ENCODE measurements at places on chromosomes 2 and 18.

GRCh38 chr2:195647302-195647701, 9.7 kb upstream of the SLC39A10 start:
- DNase-seq, result no peak

DNA sequence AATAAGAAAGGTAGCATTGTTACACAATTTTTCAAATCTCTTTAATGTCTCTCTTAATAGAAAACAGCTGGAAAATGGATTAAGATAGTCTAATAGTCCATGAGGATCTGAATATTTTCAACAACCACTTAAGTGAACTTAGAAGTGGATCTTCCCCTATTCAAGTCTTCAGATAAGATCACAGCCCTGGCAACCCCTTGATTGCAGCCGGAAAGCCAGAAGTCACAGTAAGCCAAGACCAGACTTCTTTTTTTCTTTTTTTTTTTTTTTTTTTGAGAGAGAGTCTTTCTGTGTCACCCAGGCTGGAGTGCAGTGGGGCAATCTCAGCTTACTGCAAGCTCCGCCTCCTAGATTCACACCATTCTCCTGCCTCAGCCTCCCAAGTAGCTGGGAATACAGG, 18.6 kb upstream of the ZC3H15 start:
- no peak for DNase-seq

DNA sequence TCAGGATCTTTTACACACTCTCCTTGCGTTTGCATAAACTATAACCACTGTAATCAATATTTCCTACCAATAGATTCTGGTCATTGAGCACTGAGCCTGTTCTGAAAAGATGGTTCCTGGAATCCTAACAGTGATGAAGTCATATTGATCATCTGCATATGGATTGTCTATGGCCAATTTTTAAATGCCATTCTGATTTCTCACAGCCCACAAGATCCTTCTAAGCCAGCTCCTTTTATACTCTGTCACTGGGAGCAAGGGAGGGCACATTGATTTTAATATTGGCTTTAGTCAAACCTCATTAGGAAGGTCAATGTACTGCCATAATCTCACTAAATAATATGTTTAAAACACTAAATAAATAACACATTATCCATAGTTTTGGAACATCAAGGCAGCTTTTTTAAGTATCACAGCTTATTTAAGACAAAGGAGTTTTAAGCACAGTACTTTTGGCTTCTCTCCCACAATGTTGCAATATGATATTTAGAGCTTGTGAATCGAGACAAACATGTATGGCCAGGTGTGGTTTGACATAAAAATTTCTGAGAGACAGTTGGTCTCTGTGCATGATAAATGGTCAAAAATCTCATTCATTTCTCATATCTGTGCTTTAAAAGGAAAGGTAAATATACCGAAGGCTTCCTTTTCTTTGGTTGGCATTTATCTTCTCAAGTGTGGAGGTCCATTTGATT, 267.3 kb downstream of the MTX2 start:
- DNase-seq, result no peak

DNA sequence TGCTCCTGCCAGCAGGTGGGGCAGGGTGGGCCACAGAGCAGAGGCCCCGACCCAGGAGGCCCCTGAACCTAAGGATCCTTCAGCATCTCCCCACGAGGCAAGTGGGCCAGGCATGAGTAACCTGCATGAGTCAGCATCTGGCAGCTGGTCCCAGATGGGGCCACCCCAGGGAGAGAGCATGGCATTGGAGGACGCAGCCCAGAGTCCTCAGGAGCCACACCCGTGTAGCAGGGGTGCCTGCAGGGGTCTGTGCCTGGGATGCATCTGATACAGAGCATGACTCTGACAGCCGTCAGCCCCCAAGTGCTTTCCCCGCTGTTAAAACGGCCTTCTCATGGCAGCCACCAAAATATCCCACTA, 185.6 kb upstream of the SALL3 start:
- DNase-seq, result no peak

GRCh38 chr18:70313640-70314039, 24.8 kb downstream of the SOCS6 start:
- no peak for DNase-seq

GRCh38 chr2:11722292-11723060, 24.0 kb upstream of the LPIN1 start:
- no peak for DNase-seq

- no peak for DNase-seq
Measured at GRCh38 chr2:59077981-59078531, 836.9 kb upstream of the FANCL start.

DNA sequence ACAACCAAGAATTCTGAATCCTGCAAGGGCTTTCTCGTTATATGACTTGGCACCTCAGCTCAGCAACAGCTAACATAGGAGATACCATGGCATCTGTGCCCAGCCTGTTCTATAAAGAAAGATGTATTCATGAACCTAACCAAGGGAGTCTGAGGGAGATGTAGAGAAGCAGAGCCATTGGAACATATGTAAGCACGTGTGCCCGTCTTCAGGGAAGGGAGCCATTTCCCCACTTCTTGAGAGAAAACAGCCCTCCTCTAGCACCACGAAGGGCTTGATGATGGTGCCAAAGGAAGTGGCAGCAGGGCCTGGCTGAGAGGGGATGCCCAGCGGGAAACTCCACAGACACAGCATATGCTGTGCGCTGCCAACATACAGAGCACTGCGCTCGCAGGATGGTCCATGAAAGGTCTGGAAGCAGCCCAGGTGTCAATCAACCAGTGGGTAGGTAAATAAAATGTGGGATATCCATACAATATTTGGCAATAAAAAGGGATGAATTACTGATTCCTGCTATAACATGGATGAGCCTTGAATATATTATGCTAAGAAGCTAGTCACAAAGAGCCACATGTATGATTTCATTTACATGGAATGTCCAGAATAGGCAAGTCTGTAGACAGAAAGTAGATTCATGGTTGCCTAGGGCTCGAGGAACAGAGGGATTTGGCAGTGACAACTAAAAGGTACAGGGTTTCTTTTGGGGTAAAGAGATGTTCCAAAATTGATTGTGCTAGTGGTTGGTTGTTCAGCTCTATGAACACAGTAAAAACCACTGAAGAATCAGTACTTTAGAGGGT, 16.1 kb downstream of the TMEM247 start:
- no peak for DNase-seq

DNA sequence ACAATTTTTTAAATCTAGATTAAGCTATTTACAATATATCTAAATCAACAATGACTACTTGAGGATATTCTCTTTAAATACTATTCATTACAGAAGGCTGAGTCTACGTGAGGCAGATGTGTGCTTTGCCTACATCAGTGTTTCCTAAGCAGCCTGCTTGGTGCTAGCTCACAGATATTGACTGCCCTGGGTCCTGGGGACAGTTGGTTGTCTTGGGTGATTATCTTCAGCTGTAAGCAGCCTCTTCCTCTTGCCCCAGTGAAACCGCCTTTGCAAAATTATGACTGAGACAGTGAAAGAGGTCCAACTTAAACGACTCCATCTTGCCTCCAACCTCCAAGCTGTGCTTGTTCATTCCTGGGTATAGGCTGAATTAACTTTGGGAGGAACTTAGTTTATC, 39.6 kb upstream of the CCDC88A start:
- DNase-seq, result no peak

- DNase-seq, result no peak
Measured at GRCh38 chr18:58697146-58697545, 25.9 kb downstream of the MALT1 start.

GRCh38 chr18:9691235-9691634, 16.9 kb upstream of the RAB31 start:
- no peak for DNase-seq

DNA sequence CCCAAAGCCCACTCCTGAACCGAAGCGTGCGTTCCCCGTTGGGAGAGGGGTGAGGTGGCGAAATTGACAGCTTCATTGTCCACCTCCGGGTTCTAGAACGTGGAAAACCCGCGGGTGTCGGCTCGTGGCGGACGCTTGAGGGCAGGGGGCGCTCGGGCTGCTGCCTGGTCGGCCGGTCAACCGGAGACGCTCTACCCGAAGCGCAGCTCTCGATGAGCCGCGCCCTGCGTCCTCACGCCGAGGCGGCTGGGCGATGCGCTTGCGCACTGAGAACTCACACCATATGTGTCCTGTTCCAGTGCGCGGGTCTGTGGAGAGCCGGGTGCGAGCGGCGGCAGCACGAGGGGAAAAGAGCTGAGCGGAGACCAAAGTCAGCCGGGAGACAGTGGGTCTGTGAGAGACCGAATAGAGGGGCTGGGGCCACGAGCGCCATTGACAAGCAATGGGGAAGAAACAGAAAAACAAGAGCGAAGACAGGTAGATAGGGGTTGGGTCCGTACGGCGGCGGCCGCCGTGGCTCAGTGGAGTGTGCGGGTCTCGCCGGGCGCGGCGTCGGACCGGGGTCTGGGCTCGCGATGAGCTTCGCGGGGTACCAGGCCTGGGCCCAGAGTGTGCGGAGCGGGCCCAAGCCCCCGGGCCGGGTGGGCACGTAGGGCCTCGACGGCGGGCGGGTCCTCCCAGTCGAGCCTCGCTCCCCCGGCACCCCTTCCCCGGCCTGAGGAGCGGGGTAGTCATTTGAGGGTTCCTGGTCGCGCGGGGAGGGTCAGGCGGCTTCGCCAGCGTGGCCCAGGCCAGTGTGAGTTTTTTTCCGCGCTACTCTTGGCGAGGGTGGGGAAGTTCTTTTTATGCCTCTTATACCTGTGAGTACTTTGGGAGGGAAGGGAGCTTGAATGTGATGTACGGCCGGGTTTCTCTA, at the start of gene EIF5B:
Gene EIF5B (plus strand): TSS at position 277 of the 916 bp plus-strand sequence. CDS start 166 bp downstream, at position 443.
- DNase-seq, result peak; percentile 97

DNA sequence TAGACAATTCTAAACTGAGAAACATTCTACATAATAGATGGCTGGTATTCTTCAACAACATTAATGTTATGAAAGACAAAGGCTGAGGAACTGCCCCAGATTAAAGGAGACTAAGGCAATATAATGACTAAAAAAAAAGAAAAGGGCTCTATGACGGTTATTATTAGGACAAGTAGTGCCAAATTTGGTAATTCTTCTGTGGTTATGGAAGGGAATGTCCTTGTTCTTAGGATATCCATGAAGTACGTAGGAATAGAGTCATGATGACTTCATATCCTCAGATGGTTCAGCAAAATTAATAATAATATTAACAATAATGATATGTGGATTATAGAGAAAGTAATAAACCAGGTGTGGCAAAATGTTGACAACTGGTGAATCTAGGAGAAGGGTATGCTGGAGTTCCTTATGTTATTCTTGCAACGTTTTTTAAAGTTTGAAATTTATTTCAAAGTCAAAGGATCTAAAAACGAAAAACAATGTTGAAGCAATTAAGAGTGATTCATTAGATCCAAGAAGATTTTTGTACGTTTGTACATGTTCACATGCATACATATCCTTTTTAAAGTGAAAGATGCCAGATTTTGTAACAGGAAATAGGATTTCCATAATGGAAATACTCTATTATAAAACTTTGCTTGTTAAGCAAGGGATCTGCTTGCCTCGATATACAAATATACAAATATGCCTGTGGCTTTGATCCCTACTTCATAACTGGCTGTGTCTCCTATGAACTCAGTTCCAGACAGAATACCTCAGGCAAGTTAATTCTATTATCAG, 27.7 kb upstream of the STRN start:
- peak; percentile 16 for DNase-seq

DNA sequence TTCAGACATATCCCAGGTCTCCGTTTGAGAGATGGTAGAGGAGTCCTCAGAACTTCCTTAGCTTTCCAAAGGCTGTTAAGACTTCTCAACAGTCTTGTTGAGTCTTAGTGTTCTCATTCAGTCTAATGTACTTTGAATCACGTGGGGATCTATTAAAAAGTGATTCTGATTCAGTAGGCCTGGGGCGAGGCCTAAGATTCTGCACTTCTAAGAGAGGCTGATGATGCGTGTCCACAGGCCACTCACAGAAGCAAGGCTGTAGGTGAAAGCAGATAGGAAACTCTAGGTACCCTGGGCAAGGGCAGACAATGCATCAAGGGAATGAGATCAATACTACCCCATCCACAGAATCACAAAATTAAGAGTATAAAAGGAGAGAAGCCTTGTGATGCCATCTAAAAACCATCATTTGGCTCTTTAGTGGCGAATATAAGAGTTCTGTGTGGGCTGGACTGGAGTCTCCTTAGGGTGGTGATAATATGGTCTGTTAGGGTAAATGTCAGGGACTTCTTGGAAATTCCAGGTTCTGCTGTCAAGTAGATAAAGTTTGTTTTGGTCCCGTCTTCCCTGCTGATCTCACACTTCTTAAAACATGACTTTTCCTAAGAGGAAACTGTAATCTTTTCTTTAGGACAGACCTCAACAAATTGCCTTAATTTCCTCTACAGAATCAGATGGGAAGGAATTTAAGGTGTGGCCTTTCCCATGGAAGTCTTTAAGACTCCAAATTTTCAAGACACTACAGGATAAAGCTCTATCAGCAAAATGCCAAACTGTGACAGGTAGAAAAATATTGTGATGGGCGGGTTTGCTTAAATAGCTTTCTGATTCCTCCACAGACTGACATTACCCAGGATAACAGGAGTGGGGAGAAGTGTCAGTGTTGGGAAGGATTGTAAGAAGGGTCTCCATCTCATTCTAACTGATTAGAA, 45.7 kb upstream of the NEMP2 start:
- no peak for DNase-seq

GRCh38 chr18:76491776-76492668, 3.0 kb downstream of the ZNF516 start:
- peak; percentile 41 for DNase-seq

- no peak for DNase-seq
Measured at GRCh38 chr2:74763962-74764428, 69.9 kb upstream of the HK2 start.

DNA sequence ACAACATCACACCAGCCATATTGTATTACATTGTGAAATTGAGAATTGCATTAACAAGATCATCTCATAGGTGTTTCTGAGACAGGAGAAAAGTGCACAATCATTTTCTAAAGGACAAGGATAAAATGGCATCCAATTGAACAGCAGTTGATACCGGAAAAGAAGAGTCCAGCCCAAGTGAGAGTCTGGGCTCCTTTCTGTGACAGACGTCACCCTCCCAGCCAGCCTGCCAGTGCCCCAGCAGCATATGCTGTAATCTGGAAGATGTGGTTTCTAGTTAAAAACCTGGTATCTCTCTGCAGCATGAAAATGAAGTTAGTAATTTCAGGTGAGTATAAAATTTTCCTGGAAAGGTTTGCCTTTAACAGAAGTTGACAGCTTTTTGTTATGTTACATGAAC, 1531.7 kb upstream of the PIK3C3 start:
- no peak for DNase-seq

GRCh38 chr18:55783921-55784320, 195.9 kb upstream of the TCF4 start:
- DNase-seq, result no peak

GRCh38 chr2:219675221-219675620, 47.8 kb downstream of the SLC4A3 start:
- no peak for DNase-seq

DNA sequence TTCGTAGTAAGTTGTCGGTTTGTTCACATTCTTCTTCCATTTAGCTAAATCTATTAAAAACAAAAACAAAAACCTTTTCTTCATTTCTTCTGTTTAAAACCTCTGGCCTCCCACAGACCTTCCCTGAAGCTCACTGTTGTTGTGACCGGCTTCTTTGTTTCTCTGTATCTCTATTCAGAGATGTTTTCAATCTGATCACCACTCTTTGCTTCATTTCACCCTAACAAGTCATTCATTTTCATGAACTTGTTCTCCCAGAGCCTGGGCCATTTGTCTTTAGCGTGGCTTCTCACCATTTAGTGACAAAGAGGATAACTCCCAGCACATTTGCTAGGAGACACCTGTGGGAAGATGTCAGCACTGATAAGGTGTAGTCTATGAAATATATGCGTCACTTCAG, 794.2 kb downstream of the ERBB4 start:
- DNase-seq, result no peak

GRCh38 chr2:9971105-9971818, 19.8 kb downstream of the GRHL1 start:
- DNase-seq, result no peak

- DNase-seq, result no peak
Measured at GRCh38 chr2:228654707-228655106, 473.2 kb upstream of the SPHKAP start.
